ENCODE measurements at places on chromosomes 7 and 10.

DNA sequence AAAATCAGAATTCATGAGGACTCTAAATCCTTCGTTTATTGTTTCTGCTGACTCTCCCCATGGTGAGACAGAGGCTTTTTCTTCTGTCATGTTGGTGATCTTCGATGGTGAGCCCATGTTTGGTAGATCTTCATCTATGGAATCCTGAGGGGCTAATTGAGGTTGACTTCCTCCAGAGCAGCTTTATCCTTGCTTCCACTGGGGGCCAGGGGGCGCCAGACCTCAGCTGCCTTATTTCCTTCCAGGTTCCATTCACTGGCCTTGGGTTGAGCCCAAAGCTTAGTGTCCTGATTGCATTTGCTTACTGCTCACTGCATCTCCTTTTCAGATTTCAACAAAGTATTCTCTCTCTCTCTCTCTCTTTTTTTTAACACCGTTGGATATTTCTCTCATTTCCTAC is 80.7 kb downstream of the GCC1 start:
- peak; percentile 23 for DNase-seq

DNA sequence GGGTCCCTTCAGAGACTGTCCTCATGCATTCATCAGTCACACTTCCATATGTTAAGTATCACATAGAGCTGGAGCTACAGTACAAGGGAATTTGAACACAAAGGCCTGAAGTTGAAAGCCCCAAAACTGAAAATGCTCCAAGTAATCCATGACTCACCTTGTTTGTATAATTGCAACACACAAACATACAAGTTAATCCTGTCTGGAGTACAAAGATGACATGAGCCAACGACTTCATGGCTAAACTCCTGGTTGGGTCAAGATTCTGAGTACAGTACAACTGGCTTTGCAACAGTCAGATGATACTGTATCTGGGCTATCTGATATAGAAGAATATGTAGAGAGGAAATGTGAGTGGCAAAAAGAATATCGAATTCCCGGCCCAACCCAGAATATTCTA is 73.1 kb upstream of the AASS start:
- DNase-seq = no peak

- no peak for DNase-seq
Measured at GRCh38 chr7:132932296-132933071, 149.4 kb downstream of the CHCHD3 start.

DNA sequence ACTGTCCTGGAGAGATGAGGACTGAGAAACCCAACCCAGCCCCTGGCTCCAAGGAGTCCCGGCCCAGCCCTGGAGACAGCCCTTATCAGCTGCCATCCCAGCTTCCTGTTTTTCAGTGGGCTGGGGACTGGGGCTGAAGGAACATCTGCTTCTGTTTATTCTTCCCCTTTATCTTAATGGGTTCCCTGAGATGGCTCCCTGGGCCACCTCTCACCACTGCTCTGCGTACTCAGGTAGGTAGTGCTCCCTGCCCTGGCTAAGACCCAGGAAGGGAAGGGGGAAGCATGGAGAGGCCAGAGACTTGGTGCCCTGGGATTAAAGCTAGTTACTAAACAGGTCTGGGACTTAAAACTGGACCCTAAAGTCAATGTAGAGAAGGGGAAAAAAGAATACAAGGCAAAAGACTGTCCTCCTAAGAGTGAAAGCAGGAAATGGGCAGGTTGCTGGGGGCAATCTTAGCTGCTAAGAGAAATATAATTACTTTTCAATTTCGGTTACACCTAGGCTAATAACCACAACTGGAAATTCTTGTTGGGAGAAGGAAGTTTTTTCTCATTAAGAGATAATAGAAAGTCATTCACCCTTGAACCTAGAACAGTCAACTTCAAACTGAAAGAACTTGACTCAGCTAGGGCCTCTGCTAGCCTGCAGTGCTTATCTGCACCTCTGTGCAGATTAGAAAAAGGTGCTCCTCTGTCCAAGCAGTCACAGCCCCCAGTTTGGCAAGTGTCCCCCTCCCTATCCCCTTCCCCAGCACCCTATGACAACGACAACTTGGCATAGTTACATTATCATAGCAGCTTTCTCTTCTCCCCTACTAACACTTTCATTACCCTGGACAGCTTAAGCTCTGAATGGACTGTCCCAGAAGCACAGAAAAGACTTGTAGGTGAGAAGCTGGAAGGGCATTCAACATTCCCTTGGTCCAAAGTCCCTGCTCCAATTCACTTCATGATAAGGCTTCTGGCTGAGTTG is 65.6 kb upstream of the KDM7A start:
- no peak for DNase-seq

- DNase-seq = no peak
Measured at GRCh38 chr7:108263425-108263824, 133.3 kb upstream of the LAMB4 start.

DNA sequence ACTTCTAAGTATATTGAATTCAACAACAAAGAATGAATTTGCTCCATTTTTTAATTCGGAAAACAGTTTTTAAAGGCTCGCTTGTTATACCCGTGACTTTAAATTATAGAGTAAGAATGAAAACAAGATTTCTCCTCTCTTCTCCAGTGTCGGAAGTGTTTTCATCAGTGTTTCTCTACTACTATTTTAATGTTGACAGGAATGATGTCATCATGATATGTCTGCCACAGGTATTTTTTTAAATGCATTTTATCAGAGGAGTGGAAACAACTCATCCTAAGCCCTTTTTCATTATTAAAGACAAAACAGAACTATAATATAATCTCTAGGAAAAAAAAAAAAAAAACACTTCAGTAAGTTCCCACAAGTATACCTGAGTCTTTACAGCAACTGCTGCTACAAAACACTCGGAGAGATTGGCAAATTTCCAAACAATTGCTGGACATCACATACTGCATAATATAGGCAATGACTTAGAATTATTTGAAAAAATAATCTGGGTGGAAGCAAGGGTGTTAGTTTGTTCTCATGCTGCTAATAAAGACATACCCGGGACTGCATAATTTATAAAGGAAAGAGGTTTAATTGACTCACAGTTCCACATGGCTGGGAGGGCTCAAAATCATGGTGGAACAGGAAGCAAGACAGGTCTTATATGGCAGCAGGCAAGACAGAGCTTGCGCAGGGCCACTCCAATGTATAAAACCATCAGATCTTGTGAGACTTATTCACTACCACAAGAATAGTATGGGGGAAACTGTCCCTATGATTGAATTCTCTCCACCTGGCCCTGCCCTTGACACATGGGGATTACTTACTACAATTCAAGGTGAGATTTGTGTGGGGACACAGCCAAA is 4.8 kb upstream of the RNF32 start:
- DNase-seq = no peak

GRCh38 chr7:102085218-102085772 is 201.4 kb upstream of the SH2B2 start:
- DNase-seq = no peak

GRCh38 chr10:101967713-101968112 is 88.3 kb downstream of the ARMH3 start:
- DNase-seq = no peak

DNA sequence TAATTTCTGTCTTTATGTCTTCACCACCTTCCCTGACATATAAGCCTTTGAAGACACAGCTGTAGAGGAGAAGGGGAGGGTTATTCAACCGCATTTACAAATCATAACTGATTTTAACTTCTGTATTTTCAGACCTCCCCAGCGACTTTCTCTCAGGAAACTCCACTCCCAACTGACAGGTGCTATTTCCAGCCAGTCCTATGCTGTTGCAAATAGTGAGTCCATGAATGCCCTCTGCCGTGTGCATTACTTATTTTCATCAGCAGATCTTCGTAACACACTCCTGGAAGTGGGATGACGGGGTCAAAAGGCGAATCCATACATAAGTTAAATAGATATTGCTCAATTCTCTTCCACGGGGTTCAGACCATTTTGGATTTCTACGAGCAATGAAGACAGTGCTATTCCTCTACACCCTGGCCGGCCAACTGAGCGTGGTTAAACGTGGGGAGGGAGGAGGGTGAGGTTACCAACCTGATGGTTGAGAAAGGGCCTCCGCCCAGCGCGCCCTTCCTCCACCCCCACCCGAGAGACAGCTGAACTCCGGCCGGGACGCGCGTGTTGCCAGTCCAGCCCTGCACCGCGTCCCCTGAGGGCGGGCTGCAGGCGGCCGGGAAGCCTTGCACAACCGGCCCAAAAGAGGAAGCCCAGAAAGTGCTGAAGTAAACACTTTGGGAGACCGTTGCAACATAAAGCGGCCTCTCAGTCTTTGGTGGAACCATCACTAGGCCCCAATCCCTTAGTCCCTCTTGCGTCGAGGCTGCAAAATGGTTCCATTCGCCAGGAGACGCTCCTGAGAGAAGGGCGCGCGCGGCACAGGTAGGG is at the start of gene APBB1IP:
TSS of gene APBB1IP (plus strand) at position 705 of the 825 bp plus-strand sequence. CDS start 53,986 bp downstream, outside the sequence.
- no peak for DNase-seq
